ENCODE measurements at places on chromosomes 2 and 18.
A peak's percentile ranks its signal among the peaks of the same experiment; 100 is the strongest.

DNA sequence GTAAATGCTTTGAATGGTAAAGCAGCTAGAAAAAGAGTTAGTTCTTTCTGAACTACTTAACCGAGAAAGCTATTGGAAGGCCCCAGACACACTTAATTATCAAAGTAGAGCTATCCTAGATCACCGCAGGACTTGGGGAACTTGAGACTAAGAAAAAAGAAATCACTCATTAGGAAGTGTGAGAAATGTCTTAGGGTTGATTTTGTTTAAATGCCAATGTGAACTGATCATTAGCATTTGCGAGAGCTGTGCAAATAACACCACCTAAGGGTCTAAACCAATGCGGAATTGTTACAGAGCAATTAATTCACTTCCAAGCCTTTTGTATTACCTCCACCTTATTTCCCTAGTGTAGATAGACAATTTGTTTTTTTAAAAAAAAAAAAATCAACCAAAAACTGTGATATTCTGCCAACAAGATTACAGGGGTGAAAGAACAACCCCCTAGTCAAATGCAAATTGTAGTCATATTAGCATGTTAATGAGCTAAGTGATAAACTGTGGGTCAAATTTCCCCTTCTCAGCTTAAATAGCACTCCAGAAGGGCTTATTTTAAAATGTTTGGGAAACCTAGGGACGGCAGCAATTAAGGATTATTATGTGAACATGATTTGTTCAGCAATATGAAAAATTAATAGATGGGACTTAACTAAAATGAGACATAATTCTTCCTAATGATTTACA lies 246.2 kb upstream of the STON1 start:
- DNase-seq: no peak

DNA sequence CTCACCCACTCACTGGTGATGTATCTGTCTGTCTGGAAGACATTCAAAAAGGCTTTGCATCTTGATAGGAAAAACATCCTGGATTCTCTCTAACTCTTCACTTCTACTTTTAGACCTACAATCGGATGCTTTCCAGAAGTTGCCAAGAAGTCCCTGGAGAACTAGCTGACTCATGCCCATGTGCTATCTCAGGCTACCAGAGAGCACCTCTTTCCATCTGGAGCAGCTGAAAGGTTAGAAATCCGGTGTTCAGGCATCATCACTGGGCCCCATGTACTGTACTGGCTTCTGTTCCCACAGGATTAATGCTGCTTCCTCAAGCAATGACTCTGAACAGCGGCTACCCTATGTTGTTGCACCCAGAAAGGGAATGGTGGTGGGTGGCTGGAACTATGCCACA lies 259.0 kb downstream of the NBAS start:
- no peak for DNase-seq

GRCh38 chr2:124178719-124179118 lies 153.6 kb downstream of the CNTNAP5 start:
- no peak for DNase-seq

- DNase-seq: no peak
Measured at GRCh38 chr2:26300234-26300925, 45.6 kb upstream of the SELENOI start.

DNA sequence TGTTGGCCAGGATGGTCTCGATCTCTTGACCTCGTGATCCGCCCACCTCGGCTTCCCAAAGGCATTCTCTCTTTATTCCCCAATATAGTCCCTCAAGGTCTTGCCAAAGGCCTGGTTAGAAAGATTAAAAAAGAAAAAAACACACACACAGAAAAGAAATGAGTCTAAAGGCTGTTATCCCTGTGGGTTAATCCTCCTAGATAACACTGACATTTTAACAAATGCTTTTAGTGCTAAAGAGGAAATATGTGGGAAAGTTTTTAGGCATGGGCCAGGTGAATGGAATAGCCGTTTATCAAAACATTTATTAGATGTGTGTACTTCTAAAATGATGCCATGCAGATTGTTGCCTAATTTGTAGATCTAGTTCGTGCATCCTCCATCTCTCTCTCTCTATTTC lies 261.6 kb upstream of the FN1 start:
- no peak for DNase-seq

DNA sequence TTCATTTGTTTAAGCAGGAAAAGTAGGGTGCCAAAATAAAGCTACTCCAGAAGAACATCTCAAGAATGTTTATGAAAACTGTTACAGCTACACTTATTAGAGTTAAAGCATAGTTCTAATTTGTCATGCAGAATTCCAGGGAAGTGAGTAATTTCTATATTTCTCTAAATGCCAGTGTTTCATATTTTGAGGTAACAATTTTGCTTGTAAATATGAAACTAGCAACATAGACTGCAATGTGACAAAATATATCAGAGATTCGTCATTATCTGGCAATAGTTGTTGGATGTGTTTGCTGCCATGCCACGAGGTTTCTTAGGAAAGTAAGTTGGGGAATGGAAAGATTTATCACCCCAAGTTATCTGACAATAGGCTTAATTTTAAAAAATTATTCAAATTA lies 424.1 kb upstream of the ZEB2 start:
- DNase-seq: no peak

DNA sequence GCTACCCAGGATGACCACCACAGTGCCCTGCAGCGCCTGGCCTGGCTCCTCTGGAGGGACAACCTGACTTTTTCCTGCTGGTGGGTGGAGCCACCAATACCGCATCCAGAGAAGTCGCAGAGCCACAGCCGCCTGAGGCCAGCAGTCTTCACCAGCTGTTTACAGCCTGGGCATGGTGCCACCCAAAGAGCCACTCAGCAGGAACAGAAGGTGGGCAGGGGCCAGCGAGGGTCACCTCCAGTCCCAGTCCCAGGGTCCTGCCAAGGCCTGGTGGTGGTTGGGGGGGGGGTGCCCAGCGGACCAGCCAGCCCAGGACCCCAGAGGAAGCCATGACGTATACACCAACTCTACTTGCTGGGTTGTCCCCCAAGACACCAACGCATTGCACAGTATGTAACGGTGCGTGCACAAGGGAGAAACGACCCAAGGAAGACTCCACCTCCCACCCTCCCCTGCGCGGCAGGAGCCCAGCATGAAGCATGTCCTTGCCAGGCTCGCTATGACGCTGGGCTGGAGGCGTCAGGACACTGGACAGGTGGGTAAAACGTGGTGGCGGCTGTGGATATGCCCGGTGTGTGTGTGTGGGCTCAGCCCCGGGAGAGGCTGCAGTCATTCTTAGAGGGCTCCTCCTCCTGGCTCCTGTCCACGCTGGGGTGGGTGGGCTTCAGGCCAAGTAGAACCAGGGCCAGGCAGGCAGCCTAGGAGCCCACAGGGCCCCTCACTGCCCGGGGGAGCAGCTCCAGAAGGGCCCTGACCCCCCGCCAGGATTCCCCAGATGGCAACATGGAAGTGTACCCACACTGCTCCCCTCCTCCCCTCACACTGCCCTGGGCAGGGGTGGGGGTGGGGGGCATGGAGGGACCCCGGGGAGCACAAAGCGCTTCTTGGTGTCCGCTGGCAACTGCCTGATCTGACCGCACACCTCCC lies 49.3 kb downstream of the HS6ST1 start:
- DNase-seq: no peak

GRCh38 chr2:42137125-42137841 lies 31.9 kb upstream of the EML4 start:
- DNase-seq: no peak

GRCh38 chr2:171879865-171880264 lies 14.2 kb downstream of the SLC25A12 start:
- DNase-seq: no peak

DNA sequence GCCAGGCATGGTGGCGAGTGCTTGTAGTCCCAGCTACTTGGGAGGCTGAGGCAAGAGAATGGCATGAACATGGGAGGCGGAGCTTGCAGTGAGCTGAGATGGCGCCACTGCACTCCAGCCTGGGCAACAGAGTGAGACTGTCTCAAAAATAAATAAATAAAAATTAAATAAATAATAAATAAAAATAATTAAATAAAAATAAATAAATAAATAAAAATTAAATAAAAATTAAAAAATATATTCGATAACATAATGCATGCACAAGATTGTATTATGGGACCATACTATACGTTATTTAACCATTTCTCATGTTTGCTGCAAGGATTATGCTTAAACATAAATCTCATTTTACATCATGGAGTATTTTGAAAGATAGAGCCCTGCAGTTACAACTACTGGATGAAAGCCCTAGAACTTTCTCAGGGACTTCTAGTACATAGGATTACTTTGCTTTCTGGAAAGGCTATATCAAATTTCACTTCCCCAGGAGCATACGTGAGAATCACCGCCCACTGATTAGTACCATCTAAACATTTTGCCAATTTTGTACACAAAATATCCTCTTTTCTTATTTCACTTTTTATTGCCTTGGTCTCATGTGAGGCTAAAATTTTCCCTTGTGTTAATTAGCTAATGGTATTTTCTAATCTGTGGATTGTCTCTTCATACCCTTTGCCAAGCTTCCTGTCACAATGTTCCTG lies 234.3 kb upstream of the LYPD1 start:
- no peak for DNase-seq

DNA sequence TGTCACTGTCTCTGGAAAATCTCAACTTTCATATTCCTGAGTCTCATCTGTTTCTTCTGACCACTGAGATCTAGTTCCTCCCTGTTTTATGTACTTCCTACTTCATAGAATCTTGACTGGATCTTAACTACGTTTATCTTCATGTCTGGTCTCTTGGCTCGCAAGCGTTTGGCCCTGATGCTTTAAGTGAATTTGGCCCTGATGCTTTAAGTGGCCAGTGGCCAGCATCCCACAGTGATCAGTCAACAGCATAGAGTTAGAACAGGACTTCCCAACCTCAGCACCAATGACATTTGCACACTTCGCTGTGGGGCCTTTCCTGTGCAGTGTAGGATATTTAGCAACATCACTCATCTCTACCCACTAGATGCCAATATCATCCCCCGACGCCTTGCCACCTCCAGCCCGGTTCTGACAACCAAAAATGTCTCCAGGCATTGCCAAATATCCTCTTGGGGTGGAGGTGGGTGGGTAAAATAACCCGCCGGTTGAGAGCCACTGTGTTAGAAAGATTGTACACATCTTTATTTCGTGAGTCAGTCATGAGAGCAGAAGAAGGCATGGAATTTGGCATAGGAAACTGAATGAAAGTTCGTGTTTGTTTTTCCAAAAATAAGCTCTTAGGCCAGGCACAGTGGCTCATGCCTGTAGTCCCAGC lies 12.2 kb downstream of the TM4SF20 start:
- DNase-seq: no peak

DNA sequence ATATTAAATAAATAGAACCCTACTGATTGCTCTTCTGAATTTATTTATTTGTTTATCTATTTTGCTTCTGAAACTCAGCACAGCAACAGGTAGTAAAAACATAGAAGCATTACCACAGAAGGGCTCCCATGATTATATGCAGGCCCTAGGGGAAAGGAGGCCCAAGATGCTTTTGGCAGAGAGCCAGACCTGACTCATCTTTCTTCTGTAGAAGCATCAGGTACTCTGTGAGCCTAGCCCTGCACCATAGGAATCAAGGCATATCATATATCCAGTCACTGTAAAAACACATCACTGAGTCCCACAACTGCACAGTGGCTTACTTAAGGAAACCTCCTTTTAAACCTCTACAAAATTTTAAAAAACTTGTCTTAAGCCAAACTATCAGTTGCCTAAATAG lies 1.8 kb downstream of the SCN9A start:
- peak; percentile 76 for DNase-seq

- DNase-seq: peak; percentile 83
Measured at GRCh38 chr2:40242315-40242714, 209.6 kb downstream of the SLC8A1 start.

GRCh38 chr18:35949903-35950627 lies 22.4 kb upstream of the RMP24 start:
- DNase-seq: peak; percentile 62

- DNase-seq: no peak
Measured at GRCh38 chr2:113173542-113174375, at the start of gene PSD4. PSD4 (plus strand) TSS chr2:113173971; CDS start chr2:113182457, 8,486 bp downstream.

- DNase-seq: no peak
Measured at GRCh38 chr2:43207553-43208300, 18.7 kb downstream of the ZFP36L2 start.

GRCh38 chr18:77815666-77816338 lies 566.2 kb downstream of the GALR1 start:
- DNase-seq: no peak

GRCh38 chr2:23624378-23624777 lies 239.4 kb downstream of the KLHL29 start:
- DNase-seq: no peak

DNA sequence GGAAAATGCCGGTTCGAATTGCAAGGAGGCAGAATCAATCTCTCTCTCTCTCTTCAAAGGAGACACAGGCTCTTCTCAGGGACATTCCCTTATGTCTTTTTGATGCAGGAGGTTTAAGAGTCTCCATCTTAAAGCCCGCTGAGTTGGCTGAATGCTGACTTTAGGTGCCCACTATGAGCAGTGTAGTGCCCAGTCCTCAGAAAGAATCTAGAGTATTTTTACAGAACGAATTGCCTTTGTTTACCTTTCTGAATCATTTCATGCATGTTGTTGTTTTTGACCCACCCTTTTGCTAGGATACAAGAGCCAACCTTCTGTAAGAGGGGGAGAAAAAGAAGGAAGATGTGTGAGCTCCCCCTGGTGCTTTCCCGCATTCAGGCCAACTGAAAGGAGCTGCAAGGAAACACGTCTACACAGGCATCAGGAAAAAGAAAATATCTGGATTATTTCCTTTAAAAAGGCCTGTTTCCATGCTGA lies 193.5 kb upstream of the TCF4 start:
- DNase-seq: peak; percentile 63

DNA sequence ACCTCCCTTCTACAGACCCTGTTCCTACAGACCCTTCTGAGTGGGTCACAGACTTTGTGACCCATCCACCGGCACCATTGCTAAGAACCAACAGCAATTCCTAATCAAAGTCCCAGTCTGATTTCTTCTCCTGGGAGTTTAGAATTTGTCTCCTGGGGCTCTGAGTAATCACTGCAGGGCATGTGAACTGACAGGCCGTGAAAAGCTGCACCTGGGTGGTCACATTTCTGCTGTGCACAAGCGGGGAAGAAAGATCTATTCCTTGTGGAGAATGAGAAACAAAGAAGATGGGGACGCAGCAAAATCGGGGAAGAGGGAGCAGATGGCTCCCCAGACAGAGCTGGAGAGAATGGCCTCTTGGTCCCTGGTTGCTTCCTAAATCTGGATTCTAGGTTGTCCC lies 151.0 kb downstream of the ARL4C start:
- DNase-seq: no peak
